DMS79 (cell line): ENCODE measurements at places on chromosomes 12 and 14.

- no peak for DNase-seq
Observed at GRCh38 chr12:58695263-58695662, 225.0 kb downstream of the LRIG3 start.

DNA sequence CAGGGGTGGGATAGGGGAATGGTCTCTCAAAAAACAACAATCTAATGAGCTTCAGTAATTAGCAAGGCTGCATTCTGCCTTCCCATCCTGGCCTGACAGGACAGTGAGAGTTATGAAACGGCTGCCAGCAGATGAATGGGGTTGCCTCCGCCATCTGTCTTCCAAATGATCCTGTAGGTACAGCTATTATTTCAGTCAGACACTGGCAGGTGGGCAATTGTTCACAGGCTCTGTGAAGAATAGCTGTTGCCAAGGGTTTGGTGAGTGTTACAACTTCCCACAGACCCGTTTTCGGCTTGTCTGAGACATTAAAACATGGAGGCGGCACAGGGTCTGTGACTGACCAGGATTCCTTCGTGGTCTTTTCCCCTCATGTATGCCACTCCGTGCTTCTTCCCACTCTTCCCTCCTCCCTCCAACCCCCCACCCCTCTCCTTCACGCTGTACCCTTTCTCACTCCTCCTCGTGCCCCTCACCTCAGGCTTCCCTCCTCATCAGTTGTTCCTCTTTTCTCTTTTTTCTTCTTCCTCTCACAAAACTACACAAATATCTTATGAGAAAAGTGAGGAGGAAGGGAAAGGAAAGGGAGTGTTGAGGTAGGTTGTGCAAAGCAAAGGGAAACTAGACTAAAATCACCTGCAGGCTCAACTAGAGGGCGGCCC is 160.8 kb upstream of the GZMB start:
- no peak for DNase-seq

GRCh38 chr12:122121745-122122144 is 43.2 kb downstream of the MLXIP start:
- DNase-seq = no peak

DNA sequence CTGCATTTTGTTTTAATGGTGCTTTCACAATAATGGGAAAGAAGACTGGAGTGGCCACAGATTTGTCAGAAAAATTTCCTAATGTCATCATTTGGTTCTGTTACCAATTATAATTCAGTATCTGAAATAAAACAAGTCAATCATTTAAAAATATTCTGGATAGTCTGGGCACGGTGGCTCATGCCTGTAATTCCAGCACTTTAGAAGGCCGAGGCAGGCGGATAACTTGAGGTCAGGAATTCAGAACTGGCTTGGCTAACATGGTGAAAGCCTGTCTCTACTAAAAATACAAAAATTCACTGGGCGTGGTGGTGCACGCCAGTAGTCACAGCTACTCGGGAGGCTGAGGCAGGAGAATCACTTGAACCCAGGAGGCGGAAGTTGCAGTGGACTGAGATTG is 4.0 kb upstream of the LIMA1 start:
- no peak for DNase-seq

DNA sequence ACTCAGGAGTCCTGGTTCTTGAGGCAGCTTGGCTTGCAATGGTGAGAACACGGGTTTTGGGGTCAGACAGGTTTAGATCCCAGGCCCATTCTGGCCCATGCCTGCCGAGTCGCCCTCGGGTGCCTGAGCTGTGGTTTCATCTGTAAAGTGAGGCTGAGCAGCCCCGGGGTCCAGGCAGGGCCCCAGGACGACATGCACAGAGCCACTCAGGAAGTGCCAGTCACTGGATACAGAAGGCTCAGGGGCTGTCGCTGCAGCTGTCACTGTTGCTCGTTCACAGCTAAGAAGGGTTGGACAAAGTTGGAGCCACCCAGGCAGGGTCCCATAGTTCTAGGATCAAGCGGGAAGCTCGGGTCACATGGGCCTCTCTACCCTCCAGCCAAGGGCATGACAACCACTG is 403.1 kb downstream of the BCL11B start:
- no peak for DNase-seq

- no peak for DNase-seq
Observed at GRCh38 chr12:76863005-76863670, 15.7 kb downstream of the CSRP2 start.

DNA sequence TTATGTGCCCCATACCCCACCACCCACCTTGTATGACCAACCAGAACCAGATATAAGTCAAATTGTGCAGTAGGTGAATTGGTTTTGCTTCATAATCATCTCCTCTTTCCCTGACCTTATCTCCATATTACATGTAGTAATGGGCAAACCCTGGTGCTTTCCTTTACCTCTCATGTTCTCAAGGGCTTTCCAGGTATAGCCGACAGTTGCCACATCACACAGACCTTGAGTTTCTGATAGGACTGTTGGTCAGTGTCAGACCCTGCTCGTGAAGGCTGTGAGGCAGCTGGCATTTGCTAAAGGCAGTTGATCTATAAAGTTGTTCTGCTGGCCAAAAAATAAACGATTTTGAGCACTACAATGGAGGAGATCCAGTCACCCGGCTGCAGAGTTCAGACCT is 145.9 kb downstream of the ALX1 start:
- DNase-seq = no peak

GRCh38 chr14:22305607-22306006 is 283.4 kb downstream of the DAD1 start:
- DNase-seq = no peak

DNA sequence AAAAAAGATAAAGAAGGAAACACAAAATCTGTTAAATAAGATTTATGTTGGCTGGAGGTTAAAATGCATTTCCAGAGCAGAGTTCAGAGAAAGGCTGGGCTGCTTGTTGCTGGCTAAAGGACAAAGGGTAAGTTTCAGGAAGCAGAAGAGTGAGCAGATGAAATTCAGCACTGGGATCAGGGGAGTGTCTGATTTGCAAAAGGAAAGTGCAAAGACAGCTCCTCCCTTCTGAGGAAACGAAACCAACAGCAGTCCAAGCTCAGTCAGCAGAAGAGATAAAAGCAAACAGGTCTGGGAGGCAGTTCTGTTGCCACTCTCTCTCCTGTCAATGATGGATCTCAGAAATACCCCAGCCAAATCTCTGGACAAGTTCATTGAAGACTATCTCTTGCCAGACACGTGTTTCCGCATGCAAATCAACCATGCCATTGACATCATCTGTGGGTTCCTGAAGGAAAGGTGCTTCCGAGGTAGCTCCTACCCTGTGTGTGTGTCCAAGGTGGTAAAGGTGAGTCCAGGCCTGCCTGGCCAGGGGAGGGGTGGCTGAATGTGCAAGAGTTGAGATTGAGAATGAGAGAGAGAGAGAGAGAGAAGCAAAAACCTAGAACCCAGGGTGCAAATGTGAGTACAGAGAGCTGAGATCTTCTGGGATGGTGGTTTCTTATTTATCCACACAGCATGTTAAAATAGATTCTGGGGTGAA is at the start of gene OAS1:
TSS of gene OAS1 (plus strand) at position 251 of the 703 bp plus-strand sequence. CDS start at position 329, 78 bp downstream.
- no peak for DNase-seq

GRCh38 chr12:24083838-24084237 is 134.4 kb upstream of the SOX5 start:
- DNase-seq = no peak

DNA sequence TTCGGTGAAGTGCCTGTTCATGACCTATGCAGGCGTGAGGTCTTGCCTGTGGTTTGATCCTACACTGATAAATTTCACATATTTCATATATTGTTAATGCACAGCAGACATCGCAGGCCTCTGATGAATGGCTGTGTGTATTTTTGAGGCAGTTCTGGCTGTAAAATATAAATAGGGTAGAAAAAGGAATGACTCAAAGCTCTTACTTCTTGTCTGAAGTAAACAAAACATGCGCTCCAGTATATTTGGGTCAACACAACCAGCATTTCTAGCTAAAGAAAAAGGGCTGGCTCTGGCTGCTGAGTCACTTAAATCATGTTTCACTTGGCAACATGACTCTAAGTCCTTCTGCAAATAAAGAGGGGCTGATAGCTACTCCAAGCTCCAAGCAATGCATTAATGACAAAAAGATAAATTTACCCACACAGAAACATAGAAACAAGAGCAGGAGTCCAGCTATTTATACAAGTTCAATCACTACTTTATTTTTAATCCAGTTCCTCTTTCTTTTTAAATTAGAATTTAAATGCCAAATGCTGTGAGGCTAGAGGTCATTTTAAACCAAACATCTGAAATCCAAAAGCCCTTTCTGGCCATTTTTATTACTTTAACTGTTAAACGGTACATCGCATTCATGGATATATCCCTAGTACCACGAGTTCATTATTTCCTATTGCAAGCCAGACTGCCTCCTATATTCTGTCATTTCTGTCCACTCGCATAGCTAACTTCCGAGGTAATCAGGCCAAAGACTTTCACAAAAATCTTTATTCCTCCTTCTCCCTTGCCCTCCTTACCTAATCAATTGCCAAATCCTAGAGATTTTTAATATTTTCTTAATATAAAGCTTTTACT is 54.3 kb upstream of the TMCC3 start:
- DNase-seq = no peak

- DNase-seq = no peak
Observed at GRCh38 chr12:57620936-57621496, 9.8 kb downstream of the ARHGEF25 start.

DNA sequence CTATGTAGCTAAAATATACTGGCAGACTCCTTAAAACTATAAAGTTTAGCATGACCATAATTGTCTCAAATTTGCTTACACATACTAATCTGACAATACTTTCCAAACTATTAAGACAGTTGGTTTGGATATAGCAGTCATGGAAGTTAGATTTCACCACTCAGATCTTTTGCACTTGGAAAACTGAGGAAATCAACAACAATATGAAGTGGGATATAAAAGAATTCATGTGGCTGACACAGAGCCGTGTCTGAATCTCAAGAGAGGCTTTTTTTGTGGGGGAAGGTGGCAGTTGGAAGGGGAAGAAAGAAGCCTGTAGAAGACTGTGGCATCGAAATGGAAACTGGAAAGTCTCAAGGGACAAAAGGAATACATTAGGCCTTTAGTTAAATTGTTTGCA is 166.6 kb upstream of the FLRT2 start:
- DNase-seq = no peak

DNA sequence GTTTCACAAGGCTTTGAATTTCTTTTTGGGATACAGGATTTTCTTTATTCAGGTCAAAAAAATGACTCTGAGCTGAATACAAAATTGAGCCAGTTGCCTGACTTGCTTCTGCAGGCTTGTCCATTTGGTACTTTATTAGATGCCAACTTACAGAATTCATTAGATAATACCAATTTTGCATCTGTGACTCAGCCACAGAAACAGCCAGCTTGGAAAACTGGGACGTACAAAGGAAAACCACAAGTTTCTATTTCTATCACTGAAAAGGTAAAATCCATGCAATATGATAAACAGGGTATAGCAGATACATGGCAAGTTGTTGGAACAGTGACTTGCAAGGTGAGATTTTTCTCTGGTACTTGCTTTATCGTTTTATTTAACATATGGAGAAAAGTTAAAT is 5.8 kb downstream of the AP5M1 start:
- no peak for DNase-seq

- DNase-seq = no peak
Observed at GRCh38 chr14:104383996-104384775, 195.4 kb upstream of the C14orf180 start.

DNA sequence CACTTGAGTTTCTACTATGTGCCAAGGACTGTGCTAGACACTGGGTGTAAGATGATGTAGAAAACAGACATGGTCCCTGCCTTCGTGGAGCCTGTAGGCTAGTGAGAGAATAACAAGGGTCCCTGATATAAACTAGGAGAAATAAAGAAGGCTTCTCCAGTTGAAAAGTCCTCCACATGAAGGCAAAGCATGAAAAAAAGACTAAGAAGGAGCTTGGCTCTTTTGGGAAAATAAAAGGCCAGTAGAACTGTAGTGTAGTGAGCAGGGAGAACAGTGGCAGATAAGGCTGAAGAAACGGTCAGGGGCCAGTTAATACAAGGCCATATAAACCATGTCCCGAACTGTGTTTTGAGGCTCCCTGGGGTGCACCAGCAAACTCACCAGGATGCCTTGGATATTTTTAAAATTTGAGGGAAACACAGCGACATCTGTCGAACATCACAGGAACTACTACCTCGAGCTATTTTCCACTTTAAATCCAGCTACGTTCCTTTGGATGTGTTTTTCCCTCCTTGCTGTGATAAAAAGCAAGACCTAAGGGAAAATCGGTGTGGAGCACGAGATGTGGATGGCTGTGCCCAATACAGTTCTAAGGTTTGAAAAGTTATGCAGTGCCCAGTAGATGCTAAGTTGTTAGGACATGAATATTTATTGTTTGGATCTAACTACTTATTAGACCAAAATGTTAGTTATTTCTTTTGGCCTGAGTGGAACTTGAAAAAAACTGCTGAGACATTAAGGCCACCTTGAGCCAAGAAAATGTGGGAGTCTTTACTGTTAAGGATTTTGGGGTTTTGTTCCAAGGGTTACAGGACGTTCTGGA is 8.5 kb upstream of the CFL2 start:
- peak; percentile 42 for DNase-seq

GRCh38 chr14:71319666-71320065 is 412.4 kb downstream of the PCNX1 start:
- peak; percentile 27 for DNase-seq

DNA sequence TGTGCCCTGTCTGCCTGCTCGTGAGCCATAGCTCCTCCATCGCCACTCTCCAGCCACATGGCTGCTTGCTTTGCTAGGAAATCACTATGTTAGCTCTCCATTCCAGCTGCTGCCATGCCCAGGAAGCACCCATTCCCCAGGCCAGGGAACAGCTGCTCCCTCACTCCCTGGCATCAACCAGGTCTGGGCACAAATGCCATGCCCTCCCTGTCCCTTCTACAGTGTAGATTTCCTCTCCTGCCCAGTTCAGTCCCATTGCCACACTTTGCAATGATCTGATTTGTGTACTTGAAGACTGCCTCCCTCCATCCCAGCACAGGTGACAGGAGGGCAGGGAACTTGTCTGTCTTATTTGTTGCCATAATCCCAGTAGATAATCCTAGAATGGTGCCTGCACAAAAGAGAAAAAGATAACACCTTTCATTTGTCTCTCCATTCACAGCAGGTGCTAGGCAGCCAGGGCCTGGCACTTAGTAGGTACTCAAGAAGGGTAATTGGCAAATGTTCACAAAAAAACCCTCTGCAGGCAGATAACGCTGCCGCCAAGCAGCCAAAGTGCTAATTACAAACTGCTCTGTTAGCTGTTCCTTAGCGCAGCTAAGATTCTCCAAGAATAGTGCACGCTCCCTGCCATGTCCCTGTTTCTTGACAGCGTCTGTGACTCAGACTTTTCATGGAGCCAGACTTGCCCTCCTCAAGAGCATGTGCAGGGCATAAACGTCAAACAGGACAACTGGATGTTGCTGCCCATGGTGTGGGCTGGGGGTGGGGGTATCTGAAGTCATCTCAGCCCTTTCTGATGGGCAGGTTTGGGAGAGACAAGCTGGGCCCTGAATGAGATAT is 69.1 kb downstream of the ARL6IP4 start:
- no peak for DNase-seq

DNA sequence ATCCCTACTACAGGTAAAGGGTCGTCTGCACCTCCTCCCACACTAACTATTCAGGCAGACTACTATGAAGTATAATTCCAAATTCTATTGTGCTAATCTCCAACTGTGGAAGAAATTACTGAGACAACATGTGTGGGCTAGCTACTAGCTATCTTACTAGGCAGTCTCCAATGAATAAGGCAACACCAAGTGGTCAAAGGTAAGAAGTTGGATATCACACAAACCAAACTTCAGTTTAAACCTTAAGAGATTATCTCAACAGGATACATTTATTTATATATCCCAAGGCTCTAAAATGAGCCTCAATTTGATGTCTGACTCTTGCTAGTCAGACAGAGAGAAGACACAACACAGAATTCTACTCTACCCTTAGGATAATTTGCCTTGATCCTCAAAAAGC is 14.1 kb downstream of the MED13L start:
- no peak for DNase-seq
